ENCODE measurements at places on chromosomes 13 and 19.
A peak's percentile ranks its signal among the peaks of the same experiment; 100 is the strongest.

- ATAC-seq: no peak
These were observed 6.7 kb downstream of the ERCC5 start for GRCh38 chr13:102852556-102852955.

DNA sequence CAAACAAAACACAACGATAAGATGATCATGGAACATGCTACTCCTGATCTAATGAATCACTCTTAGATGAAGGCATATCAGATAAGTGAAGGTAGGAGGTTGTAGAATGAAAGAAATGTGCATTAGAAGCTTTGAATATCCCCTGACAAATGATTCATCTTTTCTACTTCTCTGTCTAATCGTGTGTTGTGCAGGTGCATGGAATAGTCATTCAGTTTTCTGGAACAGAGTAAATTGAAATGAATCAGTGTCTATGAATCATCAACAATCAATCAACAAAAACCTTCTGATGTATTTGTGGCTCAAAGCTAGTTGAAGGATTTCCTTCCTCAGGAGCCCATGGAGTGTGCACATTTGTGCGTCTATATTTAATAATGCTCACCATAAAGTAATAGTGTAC, 1290.4 kb upstream of the PCDH20 start:
- no peak for ATAC-seq

DNA sequence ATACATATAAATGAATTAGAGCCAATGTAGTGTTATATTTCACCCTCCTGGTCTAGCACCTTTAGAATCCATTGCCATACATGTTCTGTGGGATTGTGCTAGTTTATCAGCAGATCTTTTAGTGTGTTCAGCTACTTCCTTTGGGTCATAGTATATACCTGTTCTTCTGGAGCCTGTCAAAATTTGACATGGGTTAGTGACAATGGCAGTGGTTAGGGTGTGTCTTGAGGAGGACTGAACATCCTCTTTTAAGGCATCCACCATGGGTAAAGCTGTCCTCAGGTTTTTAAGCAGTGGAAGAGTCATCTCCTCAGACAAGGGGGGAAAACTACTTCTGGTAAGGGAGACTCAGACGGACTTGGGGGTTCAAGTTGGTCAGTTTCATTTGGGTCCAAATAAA, 29.4 kb downstream of the DNAJC3 start:
- ATAC-seq: no peak

- ATAC-seq: no peak
These were observed 47.0 kb downstream of the RUBCNL start for GRCh38 chr13:46340011-46340410.

DNA sequence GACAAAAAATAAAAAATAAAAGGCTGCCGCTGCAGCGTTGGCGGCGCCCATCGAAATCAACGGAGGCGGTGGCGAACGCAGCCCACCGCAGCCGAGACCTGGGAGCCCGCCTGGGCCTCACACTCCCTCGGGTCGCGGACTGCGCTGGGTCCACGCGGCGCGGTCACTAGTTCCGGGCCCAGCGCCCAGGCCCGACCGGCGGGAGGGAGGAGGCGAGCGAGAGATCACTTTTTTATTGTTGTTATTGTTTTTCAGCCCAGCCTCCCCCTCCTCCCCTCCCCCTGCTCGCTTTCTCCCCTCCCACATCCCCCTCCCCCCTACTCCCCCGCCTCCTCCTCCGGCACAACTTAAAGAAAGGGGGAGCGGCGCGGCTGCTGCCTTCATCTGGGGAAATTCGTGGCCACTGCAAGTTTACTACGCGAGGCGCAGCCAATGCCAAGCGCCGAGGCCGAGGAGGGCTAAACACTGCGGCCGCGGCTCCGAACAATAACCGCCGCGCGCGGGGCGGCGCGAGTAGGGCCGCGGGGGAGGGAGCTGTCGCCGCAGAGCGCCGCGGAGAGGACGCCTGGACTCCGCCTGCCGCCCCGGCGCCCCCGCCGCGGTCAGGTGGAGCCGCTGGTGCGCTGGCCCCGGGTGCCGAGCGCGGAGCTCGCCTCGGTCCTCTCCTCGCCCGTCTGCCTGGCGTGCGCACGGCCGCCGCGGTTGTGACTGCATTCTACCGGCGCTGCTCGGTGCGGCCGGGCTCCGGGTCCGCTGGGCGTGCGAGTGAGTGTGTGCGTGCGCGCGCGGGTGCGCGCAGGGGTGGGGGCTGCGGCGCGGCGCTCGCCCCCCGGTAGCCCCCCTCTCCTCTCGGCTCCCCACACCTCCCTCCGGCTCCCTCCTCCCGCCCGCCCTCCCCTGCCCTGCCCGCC, 505 bp upstream of the ZIC2 start:
- peak; percentile 15 for ATAC-seq

DNA sequence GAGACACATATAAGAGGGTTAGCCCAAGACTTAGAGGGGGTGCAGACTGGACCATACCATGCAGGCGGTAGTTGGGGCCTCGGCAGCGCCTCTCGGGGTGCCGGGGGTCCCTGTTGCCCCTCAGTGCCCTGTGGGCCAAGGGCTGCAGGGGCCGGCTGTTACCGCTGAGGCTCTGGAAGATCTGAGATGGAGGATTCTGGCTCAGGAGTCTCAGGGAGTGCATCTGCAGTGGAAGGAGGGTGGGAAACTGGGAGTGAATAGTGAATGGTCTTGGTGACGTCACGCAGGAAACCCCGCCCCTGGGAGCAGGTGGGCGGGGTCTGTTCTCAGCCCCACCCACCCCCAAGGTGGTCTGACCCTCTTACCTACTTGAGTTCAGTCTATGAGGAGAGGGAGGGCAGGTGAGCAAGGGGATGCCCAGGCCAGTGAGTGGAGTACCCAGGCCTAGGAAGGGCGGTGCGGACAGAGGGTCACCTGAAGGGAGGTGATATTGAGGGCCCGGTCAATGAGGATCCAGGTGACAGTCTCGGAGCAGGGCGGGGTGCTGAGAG, 1.7 kb upstream of the DBP start:
- ATAC-seq: no peak

- no peak for ATAC-seq
These were observed 11.4 kb downstream of the ZNF560 start for GRCh38 chr19:9487016-9487415.

DNA sequence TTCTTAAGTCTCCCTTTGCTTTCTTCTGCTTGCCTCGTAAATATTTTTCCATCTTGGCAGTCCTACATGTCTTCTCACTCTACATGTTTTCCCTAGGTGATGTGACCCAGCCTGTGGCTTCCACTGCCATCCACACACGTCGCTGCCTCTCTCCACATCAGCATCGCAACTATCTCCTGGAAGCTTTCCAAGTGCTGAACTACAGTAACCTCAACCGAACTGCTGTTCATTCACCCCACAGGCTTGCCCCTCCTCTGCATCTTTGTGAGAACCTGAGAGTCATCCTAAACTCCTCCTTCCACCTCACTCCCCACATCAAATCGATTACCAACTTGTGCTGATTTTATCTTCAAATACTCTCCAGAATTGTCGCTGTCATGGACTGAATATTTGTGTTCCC, 41.2 kb upstream of the USPL1 start:
- ATAC-seq: peak; percentile 19

DNA sequence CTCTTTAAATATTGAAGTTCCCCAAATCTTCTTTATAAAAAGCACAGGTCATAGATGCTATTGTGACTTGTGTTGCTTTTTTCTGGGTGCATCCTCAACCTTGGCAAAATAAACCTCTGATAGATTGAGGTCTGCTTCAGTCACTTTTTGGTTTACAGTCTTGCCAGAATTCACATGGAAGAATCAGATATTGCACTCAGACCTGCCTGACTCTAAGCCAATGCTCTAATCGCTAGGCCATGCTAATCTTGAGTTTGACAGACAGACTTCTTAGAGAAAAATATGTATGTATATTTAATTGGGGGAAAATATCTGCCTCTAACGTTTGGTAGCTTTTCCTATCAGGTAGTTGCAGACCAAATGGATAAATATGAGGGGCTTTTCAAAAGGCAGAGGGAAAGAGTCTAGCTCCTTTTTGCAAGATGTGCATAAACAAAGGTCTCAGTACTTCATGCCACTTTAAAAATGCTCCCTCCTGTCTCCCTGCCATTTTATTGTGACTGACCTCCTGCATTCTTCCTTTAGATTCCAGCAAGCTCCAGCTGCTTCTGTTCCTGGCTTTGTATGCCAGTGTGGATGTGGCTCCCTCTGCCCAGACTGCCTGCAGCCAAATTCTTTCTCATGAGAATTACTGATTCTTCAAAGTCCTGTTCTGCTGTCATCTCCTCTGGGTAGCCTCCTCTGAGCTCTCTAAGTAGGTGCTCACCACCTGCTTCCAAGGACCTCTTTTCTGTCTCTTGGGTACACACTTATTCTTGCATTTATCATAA, 42.4 kb upstream of the RFC3 start:
- no peak for ATAC-seq

GRCh38 chr13:94495806-94496205, 16.3 kb upstream of the DCT start:
- ATAC-seq: no peak

GRCh38 chr13:76973920-76974617, 17.8 kb upstream of the CLN5 start:
- no peak for ATAC-seq

- no peak for ATAC-seq
These were observed 56.5 kb upstream of the HTR2A start for GRCh38 chr13:46953331-46953730.

- no peak for ATAC-seq
These were observed 135.6 kb downstream of the TM9SF2 start for GRCh38 chr13:99636728-99637353.

DNA sequence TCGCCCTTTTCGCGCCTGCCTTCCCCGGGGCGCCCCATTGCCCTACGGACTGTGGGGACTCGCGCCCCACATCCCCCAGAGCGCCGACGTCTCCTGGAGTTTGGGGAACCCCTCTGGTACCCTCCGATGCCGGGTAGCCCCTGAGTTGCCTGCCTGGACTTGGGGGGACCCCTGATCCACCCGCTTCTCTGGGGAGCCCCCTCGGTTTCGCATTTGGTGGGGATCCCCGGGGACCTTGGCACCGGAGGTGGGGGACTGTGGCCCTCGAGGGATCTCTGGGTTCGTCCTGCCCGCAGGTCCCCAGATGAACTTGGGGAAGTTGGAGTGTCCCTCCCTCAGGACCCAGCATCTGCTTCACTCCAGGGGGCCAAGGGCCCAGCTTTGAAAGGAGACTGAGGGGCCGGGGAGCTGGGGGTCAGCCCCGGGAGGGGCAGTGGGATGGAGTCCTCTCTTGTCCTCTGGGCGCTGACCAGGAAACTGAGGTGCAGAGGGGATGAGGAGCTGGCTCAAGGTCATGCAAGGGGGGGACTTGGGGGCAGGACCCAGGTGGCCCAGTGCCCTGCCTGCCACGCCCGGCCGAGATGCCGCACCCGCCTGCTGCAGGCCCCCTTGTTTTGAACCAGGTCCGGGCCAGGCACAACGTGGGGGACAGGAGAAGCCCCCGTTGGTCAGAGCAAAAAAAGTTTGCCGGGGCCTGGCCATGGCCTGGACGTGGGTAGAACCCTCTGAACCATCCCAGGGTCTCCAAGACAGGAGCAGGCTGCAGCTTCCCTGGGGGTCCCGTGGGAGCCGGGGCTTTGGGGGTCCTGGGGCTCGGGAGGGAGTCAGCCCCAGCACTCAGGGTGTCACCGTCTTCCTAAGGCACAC, 1.0 kb downstream of the EFNA2 start:
- no peak for ATAC-seq

DNA sequence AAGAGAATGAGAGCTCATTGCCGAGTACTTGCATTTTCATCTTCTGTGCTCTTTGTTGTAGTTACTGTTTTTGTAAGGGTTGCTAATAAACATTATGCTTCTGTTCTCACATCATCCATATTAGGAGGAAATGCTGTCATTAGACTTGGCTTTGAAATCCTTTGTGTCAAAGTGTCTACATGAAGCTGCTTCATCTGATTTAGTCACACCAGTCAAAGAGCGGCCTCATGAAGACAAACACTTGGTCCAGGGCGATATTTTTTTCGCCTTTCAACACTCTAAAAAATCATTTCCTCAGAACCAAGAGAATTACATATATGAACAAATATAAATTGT, 105.0 kb downstream of the SPRY2 start:
- ATAC-seq: no peak
